ENCODE measurements at places on chromosomes 5 and 9. TPM values are rescaled to one million over a fixed set of nuclear protein-coding genes. Genes with fewer than 3 reads are reported as not detected.

DNA sequence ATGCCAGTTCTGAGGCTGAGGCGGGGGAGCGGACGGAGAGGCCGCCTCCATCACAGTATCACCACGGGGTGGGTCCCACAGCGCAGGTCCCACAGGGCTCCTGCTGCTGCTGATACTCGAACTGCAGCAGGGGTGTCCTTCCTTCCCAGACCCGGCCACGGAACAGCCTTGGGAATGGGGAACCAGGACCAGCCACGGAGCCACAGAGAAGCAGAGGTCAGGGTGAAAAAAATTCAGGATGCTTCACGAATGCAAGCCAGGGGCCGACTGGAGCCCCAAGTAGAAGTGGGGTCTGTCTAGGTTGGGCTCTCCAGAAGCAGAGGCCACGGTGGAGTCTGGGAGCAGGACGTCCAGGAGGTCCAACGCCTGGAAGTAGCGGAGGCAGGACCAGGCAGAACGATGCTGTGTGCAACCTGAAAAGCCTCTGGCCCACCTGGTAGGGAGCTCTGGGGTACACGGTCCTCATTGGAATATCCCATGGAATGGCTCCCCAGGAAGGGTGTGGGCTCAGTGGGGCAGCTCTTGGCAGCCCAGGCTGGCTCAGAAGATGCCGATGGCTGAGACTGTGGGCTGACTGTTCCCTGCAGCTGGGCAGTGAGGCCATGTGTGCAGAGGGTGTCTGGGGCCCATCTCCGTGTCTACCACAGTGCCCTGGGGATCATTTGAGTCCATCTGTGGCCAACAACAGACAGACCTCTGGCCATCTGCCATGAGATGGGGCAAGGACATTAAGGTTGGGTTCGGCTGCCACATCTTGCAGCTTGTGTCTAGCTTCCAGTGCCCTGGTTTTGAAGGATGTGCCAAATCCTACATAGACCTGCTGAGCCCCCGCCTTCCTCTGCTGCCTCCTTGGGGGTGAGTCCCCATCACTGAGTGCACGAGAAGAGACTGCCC, 66.9 kb upstream of the FCN1 start:
- DNase-seq = no peak

DNA sequence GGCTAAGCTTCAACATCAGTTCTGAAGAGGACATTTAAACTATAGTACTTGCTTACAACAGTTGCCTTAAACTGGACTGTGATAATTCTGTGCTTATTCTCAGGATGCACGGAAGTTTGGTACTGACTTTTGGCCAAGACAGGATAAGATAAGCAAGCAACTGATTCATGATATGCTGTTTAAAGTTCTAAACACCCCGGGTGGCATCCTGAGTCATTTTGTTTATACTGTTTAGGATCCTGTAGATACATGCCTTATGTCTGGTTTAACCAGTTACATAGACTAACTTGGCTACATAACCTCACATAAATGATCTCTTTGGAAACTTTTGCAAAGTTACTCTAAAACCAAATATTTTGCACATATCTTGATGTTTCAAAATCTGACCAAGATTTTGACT, 95.9 kb downstream of the CDH9 start:
- no peak for DNase-seq

DNA sequence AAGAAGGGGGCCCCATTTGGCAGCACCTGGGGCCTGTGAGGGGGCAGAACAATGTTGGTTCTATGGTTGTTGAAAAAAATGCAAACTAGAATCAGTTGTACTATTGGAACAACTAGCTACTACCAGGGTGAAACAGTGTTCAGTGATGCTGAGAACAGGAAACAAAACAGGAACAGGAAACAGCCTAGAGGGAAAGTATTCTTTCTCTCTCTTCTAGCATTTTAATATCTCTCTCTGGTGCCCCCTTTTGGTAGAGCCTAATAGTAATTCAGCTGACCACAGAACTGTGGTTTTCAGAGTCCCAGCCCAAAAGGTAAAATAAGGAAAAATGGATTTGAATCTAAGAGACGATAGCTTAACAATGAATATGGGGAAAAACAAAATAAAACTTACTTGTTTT, 138.0 kb upstream of the KCNN2 start:
- DNase-seq = no peak

DNA sequence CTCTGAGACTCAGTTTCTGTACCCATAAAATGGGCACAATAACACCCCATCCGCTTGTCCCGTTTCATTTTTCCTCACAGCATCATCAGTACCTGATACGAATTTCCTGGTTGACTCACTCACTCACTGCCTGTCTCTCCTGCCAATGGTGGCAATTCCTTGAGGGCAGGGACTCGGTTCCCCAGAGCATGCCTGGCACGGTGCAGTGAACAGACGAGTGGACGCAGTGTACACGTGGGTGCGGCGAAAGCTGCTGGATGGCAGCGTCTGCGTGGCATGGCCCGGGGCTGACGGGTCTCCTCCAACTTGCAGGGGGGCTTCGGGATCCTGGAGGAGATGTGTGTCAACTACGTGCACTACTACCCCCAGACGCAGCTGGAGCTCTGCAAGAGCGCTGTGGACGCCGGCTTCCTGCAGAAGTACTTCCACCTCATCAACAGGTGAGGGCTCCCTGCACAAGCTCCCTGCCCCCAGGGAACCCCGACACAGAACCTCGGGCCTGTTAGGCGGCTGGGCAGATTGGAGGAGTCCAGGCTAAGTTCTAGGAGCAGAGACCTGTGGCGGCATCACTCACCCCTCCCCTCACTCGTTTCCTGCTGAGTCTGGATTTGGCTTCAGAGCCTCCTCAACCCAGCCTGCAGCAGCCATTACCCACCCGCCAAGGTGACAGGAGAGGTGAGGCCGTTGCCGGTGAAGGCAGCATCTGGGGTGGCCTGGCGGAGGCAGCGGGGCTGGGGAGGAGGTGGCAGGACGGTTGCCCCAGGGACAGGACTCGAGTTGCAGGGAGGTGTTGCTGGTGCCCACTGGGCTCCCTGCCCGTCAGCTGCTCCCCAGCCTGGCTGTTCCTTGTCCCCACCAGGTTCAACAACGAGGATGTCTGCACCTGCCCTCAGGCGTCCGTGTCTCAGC, 20.3 kb downstream of the DBH start:
- peak; percentile 68 for DNase-seq

DNA sequence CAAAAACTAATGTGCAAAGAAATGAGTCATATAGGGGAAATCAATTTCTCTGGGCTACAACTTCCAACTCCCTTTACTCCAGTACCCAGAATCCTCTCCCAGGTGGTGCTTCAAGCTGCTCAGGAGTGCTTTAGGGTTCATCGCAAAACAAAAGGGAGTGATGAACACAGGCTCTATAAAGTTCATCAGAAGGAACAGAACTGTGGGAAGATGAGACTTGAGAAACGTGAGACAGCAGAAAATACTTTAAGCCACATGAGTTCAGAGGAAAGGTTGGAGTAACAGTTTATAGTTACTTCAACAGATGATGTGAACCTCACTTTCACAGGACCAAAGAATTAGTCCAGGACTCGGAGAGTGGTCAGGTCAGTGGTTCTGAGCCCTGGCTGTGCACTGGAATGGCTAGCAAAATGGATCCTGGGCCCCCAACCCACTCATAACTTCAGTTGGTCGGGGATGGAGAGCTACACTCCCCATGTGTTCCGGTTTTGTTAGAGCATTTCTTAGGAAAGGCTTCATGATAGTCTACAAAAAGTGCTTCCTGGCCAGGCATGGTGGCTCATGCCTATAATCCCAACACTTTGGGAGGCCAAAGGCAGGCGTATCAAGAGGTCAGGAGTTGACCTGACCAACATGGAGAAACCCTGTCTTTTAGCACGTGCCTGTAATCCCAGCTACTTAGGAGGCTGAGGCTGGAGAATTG, 4.3 kb downstream of the RPL12 start:
- no peak for DNase-seq

- no peak for DNase-seq
Measured at GRCh38 chr5:118353970-118354369, 634.4 kb downstream of the DTWD2 start.

DNA sequence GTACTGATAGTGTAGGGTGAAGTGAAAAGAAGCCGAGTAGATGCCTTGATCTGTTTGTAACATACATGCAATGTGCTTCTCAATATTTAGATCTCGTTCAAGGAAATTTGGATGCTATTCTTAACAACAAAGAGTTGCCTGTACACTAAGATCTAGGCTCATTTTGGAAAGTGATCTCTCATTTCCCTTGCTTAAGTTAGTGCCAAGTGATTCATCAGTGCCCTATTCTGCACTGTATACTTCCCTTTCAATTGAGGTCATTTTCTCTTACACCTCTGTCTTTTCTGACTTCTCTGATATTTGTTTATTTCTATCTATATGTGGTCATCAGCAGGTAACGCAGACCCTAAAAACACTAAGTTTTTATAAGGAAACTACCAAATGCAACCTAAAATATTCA, 528.6 kb upstream of the PTPRD start:
- DNase-seq = no peak

Gene IFNK
- total RNA-seq = not detected

DNA sequence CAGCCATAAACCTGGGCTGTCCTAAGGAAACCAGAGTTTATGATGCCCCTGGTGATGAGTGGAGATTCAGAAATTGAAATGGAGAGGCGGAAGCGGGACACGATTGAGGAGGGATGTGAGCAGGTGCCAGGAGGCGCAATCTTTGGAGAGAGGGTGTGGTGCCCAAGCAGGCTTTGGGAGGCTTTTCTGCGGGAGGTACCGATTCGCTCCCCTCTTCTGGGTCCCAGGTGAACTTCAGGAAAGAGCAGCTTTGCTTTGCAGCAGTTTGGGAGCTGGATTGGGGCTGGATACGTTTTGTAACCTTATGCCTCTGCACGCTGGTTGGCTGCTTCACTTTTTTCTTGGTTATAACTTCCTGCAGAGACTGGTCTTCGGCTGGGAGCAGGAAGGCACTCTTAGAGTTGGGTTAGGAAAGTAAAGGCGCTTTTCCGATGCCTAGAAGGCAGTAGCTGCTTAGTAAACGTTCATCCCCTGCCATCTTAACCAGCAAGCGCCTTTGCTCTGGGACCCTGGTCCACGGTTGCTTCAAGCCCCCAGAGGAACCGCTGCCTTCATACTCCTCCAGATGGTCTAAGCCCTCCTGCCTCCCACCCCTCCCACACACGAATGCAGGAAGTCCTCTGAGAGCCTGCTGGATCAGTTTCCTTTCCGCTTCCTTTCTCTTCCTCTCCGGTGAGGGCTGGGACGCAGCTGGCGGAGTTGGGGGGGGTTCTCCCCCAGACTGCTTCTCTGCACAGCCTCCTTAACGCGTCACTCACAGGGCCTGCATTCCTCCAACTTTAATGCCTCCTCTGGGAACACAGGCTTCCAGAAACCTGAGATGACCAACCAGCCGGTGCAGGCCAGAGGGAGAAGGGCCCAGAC, 15.2 kb upstream of the NEK6 start:
- no peak for DNase-seq

- DNase-seq = no peak
Measured at GRCh38 chr9:34501889-34502425, 20.8 kb downstream of the ENHO start.

- DNase-seq = no peak
Measured at GRCh38 chr9:135522137-135522877, 1.1 kb downstream of the LCN1 start.

DNA sequence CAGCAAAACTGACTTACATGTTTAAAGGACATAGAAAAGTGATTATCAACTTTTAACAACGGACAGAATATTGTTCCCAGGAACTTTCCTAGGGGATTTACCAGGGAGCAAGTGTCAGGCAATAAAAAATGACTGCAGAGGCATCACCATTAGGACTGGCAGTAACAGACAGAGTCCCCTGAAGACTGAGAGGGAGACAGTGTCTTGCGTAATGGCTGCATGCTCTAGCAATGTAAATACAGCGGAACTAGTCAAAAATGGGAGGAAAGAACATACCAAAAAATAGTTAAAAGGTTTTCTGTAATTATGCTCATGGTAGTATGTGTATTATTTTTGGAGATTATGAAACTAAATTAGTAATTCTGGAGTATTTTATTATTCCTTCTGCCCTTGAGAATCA, 181.8 kb downstream of the CRB2 start:
- DNase-seq = no peak

DNA sequence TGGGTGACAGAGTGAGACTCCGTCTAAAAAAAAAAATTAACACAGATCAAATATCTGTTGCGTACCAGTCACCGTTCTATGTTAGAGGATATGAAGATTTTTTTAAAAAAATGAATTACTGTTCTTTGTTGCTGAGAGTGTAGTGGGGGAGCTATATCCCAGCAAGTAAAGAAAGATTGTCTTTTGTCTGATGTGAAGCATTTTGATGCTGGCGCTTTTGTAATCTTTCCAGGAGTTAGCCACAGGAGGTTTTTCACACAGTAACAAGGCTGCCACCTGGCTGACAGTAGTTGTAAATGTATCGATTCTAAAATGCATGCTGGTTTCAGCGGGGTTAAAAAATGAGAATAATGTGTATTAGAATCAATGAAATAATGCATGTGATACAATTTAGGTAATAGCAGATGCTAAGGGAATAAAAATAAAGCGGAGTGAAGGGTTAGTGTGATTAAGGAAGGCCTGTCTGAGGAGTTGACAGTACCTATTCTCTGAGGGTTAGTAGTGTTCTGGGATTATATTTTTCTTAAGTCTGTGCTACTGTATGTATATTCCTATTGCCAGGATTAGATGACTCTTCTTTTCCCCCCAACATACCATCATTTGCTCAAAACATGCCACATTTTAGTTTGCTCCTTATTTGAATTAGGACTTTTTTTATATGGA, 3.4 kb downstream of the LMNB1 start:
- peak; percentile 72 for DNase-seq

DNA sequence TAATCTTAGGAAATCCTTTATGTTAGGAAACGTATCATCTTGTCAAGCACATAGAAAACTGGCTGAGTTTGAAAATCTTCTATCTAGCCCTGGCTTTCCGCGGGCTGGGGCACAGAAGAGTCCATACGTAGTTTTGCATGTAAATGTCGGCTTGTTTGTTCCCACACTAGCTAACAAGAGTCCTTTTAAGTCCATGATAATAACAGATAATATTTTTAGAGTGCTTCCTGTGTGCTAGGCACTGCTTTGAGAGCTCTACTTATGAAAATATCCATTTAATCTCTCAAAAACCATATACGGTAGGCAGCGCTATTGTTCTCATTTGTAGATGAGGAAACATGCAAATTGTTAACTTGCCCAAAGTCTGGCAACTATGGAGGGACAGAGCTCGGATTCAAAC, 40.5 kb downstream of the FYB1 start:
- no peak for DNase-seq

GRCh38 chr5:53099546-53099945, 10.0 kb downstream of the MOCS2 start:
- DNase-seq = no peak

DNA sequence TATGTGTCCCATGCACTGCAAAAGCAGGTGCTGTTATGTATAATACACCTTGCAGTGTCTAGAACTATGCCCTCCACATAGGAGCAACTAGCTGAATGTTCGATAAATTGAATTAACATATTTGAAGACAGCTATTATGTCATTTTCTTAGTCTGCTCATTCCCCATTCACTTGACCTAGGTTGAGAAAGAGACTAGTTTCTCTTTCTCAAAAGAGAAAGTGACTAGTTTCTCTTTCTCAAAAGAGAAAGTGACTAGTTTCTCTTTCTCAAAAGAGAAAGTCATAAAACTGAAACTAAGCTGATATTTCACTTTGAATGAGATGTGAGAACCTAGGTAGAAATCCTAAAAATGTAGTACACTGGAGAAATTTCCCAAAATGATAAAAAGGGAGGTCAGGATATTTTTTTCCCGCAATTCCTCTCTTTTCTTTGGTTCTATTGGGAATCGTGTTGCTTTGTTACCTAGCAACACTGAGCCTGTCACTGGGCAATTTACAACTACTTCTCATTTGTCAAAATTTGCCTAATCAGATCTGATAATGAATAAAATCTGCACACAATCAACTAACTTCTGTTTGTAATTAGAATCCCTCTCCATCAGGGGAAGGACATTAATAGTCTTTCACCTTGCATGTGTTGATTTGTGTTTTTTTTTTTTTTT, 132.0 kb upstream of the GRIA1 start:
- no peak for DNase-seq

Gene SLC9A3
- total RNA-seq = 2.3 TPM

Data from activated naive CD4-positive, alpha-beta T cell treated with anti-CD3 and anti-CD28 coated beads for 36 hours (primary cell).